ENCODE measurements at places on chromosomes 6 and 20. TPM values are rescaled to one million over a fixed set of nuclear protein-coding genes. Genes with fewer than 3 reads are reported as not detected.

Gene ROMO1
- total RNA-seq: 230 TPM

Gene CYP21A2
- not detected for total RNA-seq

Gene IRF4
- total RNA-seq: 0.11 TPM

Gene MAVS
- 30.8 TPM for total RNA-seq

Gene MTFR2
- 3.1 TPM for total RNA-seq

Gene WFDC8
- total RNA-seq: not detected

Gene FOXQ1
- 25.5 TPM for total RNA-seq

Data from articular chondrocyte of knee joint (primary cell).